Stimulated activated CD4-positive, alpha-beta T cell treated with anti-CD3 and anti-CD28 coated beads, Interleukin-15, amount 100 ng/mL, for 1 hour (primary cell): ENCODE measurements at places on chromosomes 5 and 9.

DNA sequence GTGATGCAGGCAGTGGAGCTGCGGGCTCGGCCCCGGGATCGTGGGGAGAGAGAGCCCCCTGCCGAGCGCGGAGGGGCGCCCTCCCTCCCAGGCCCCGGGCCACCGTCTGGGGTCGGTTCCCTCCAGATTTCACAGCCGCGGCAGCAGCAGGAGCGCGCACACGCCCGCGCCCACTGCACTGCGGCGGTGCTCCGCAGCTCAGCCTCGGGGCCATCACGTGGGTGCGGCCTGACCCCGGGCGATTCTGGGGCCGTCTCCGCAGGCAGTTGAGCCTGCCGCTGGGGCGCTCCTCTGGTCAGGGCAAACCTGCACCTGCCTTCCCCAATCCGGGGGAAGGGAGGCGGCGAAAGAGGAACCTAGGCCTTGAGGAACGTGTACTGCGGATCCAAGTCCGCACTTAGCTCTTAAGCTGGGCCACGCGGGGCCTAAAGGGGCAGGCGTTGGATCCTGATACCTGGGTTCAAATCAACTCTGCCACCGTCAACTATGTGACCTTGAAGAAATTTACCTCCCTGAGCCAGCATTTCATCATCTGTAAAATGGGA lies 9.4 kb upstream of the DELE1 start:
- DNase-seq = no peak

DNA sequence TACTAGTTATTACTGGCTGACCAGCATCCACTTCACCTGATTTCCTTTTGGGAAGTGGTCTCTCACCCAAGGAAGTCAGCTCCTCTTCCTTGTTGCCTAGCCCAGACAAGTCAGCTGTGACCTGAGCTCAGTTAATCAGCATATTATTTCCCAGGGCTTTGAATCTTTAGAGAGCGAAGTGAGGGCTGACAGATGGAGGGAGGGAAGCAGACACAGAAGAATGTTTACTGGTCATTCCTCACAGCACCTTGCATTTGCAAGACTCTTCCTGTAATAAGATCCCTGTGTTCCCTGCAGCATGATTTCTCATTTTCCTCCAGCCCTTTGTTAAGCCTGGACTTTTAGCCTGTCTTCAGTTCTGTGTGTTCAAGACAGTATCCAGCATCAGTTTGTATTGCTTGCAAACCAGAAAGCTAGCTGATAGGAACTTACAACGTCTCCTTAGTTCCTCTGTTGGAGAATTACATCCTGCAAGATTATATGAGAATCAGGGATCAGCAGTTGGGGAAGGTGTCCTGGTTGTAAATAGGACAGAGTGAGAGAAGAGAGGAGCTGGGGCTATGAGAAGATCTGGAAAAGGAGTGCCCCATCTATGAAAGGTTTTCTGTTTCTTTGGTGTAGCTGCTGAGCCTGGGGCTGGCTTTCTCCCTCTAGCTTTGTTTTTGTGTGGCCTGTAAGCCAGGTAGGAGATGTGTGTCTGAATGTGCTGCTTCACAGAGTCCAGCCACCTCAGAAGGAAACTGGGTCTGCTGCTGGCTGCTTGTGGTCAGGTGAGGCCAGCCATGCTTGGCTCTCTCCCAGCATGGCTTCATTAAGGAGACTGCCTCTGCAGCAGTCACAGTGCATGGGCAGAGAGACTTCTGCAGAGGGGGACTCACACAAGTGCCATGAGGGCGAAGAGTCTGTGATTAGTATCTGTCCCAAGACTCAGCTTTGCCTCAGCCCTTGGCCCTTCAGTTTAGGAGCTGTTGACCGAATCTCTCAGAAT lies 50.3 kb downstream of the MAN2A1 start:
- no peak for DNase-seq

- no peak for DNase-seq
These were observed 20.2 kb downstream of the GLDC start for GRCh38 chr9:6625363-6625762.

DNA sequence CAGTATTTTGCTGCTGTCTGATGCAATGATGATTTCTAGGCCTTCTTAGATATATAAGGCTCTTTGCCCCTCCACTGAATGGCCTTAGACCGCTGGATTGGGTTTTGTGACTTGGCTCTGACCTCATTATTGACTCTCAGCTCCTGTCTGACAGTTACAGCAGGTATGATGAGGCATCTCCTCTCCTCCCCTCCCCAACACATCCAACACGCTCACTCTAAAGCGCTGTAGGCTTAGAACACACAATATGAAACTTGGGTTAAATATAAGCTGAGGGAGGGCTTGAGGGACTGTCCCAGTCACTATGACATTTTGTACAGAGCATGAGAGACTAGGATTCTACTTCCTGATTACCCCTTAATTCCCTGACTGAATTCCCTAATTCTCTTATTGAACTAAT lies 18.8 kb upstream of the CER1 start:
- no peak for DNase-seq

GRCh38 chr5:6411141-6411540 lies 32.8 kb upstream of the MED10 start:
- no peak for DNase-seq

GRCh38 chr9:21836437-21837161 lies 34.2 kb downstream of the MTAP start:
- no peak for DNase-seq

DNA sequence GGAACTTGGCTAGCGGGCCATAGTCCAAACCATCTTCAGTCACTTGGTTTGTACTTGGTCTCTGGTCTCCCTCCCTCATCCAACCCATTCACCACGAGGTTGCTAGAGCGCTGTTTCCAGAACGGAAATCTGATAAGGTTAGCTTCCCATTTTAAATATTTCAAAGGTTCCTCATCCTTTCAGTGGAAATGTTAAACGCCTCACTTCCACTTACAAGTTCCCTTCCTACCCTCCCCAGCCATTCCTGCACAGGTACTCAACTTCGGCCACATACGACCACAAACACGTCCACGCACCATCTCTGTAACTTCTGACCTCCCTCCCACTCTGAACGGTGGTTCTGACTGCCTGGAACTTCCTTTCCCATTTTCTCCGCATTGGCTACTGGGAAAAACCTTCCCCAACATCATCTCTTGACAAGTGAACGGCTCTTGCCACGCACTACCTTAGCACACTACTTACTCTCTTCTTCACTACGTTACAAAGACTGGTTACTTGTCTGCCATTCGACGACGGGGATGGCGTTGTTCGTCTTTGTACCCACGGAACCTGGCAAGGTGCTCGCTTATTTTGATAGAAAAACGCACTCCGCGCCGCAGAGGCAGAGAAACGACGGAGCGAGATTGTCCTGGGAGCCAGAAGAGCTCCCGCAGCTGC lies 629 bp downstream of the CCNH start:
- no peak for DNase-seq
